ENCODE measurements at places on chromosomes 7 and 10.

GRCh38 chr10:109984013-109984412 is 23.8 kb upstream of the ADD3 start:
- DNase-seq, result no peak

GRCh38 chr10:27252267-27253000 is 11.8 kb upstream of the ACBD5 start:
- peak; percentile 57 for DNase-seq

DNA sequence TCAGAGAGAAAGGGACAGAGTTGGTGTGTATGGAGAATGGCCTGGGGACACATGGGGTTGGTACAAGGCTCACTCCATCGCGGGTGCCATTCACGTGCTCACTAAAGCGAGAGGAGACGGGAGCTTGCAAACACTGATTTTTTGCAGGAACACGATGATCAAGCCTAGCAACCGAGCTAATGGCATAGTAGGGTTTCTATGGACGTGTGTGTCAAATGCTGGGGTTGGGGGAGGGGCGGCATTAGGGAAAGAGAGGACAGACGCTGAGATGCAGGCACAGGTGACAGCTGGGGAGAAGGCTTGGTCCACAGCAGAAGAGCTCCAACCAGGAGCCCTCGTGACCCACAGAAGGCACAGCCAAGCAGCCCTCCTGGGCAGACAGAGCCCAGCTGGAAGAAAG is 33.9 kb downstream of the RCC1L start:
- DNase-seq, result no peak

- no peak for DNase-seq
Measured at GRCh38 chr7:24213311-24213710, 70.7 kb upstream of the NPY start.

DNA sequence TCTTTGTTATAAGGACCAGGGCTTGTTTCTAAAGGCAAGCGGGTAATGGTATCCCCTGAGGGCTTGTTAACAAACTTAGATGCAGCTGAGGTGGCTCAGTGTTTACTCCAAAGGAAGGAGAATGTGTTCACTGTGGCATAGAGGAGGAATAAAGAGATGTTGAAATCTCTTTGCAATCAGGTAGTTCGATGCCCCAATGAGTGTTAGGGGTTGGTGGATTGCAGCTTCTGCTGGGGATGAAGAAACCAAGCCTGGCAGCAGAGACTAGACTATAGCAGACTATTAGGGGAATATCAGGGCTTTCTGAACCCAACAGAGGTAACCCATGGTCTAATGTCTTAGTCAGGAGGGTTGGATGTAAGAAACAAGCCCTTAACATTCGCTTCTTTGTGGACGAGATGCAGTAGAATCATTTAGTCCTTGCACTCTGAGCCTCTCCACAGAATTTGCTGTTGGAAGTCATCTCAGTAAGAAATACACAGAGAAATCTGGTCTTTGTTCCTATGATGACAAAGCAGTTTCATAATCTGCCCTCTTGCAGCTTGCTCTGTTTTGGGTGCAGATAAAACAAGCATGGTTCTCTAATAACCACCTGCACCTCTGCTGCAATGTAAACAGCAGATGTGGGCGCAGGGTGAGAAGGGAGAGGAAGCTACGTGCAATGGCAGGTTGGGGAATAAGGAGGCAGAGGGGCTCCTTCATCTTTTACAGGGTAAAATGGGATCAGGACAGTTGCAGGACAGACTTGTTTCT is 108.6 kb downstream of the NRF1 start:
- peak; percentile 42 for DNase-seq

DNA sequence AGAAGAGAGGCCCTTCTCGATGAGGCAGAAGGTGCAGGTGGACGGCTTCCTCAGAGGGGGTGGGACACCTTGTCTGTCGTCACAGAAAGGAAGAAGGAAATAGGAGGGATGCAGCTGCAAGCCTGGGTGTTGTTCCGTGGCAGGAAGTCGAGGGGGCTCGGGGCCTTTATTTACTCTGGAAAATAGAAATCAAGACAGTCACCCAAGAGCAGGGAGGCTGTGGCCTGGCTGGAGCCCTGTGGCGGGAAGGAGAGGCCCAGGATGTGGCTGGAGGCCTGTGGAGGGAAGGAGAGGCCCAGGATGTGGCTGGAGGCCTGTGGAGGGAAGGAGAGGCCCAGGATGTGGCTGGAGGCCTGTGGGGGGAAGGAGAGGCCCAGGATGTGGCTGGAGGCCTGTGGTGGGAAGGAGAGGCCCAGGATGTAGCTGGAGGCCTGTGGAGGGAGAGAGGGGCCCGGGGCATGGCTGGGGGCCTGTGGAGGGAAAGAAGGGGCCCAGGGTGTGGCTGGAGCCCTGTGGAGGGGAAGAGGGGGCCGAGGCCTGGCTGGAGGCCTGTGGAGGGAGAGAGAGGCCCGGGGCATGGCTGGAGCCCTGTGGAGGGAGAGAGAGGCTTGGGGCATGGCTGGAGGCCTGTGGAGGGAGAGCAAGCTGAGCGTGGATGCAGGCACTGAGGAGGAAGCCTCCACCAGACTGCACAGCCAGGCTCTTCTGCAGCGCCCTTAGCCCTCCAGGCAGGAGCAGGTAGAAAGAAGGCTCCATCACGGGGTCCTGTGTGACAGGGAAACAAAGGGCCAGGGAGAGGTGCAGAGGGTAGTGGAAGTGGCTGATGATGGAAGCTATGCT is 97.3 kb upstream of the SFMBT2 start:
- DNase-seq, result no peak
